ENCODE measurements at places on chromosomes 2 and 18.
A peak's percentile ranks its signal among the peaks of the same experiment; 100 is the strongest.

GRCh38 chr18:75812761-75813160 lies 385.3 kb upstream of the SMIM21 start:
- no peak for DNase-seq

DNA sequence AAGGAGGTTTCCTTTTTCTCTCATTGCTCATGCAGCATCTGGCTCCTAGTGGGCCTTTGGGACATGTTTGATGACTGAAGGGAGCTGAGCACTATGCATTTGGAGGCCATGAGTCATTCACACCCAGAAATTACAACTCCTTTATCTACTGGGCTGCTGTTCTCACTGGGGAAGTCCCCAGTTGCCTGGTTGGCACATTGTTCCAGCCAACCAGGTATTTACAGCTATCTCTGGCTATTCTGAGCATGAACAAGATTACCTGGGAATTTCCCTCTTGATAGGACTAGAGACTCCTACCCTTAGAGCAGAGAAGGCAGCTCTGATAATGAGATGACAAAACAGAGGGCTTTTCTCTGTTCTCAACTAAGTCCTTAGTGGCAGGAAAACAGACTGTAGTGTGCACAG lies 206.5 kb downstream of the SETBP1 start:
- no peak for DNase-seq

GRCh38 chr2:1137913-1138391 lies 187.3 kb downstream of the SNTG2 start:
- no peak for DNase-seq

GRCh38 chr2:224925061-224925809 lies 117.0 kb downstream of the DOCK10 start:
- no peak for DNase-seq

- no peak for DNase-seq
These were observed 112.2 kb downstream of the GPD2 start for GRCh38 chr2:156548413-156548812.

GRCh38 chr2:53173091-53173490 lies 594.5 kb upstream of the CHAC2 start:
- no peak for DNase-seq

DNA sequence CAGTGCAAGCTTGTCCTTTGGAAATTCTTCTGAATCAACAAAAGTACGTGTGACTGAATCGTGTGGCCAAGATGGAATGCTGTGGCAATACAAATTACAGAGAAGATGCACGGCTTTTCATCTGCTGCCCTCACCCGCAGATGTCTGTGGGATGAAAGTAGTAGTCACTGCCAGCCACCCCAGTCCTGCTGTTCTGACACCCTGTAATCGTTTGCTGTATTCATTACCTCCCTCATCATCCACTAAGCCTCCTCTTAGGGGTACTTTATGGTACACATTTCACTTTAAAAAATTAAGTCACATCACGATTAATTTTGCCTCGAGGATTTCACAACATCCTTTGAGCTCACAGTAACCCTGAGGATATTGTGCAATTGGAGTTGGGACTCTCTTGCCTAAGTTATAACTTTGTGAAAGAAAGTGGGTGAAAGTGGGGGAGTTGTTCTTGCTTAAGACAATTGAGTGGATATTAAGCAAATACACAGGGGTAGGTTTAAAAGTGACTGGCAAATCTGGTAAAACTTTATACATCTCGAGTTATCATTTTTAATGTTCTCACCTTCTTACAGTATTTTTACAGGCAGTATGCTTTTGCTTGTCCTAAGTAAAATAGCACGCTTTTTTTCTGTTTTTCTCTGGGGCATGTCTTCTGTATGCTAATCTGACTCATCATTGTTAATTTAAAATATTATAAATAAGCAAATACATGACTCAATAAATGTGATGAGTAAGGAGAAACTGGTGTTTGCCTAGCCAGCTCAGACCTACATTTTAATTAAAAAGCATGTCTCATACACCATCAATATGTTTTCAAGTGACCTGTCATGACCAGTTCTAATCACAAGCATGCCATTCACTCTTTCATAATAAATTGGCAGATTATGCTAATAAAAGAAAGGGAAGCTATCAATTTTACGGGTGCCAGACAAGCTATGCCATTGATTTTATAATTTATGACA lies 680.9 kb downstream of the IRS1 start:
- no peak for DNase-seq

GRCh38 chr2:145108361-145108778 lies 588.5 kb upstream of the ZEB2 start:
- DNase-seq: no peak

- DNase-seq: no peak
These were observed 1242.3 kb upstream of the CELF4 start for GRCh38 chr18:38807915-38808314.

GRCh38 chr2:74763962-74764428 lies 69.9 kb upstream of the HK2 start:
- no peak for DNase-seq

DNA sequence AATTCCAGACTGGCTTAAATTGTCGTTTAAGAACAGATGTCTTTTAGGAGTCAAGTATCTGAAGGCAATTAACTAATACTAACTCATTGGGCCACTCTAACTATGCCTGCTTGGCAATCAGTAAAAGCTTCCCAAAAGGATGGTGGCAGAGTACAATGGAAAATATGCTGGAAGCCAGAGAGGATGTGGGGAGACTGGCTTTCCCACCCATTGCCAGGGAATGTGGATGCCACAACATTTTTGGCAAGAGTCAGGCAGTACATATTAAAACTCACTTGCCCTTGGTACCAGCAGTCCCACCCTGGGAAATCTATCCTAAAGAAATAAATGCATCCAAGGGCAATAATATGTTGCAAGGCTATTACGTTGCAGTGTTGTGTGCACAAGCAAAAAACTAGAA lies 74.0 kb upstream of the FZD7 start:
- no peak for DNase-seq

DNA sequence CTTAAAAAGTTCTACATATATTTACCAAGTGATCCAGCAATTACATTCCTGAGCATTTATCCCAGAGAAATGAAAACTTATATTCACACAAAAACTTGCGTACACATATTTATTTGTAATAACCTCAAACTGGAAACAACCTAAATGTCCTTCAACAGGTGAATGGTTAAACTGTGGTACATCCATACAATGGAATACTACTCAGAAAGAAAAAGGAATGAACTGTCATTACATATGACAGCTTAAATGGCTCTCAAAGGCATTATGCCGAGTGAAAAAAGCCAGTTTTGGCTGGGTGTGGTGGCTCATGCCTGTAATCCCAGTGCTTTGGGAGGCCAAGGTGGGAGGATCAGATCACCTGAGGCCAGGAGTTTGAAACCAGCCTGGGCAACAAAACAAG lies 79.1 kb upstream of the DYNC1I2 start:
- DNase-seq: no peak

DNA sequence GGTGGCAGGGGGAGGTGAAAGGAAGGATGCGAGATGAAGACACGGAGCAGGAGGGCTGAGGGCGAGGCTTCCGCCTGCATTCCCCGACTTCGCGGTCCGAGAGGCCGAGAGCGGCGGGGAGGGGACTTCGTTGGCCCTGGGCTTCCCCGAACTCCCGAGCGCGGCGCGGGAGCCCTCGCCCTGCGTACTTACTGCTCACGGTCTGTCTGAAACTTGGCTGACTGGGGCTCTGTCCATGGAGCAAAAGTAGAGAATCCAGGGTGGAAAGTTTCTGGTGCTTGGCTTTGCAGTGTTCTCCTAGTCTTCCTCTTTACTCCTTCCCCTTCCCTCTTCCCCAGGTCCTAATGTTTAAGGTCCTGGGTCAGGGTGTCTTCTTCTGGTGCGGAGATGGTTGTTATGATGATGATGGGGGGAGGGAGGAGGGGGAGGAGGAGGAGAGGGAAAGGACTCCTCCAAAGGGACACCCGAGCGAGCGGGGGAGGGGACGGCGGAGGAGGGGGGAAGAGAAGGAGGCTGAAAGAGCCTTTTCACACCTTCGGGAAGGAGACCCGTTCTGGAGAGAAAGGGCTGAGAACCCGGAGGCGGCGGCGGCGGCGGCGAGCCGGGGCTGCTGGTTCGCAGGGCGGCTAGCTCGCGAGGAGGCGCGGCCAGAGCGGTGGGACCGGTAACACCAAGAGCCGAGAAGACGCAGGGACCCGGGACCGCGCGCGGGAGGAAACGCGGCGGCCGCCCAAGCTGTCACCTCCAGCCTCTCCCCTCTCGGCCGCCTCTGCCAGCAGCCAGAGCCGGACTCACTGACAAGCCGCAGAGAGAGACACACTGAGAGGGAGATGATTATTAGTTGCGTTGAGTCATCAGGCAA lies at the start of gene SATB2:
Gene SATB2, minus strand, starts transcription at position 793 of the 862 bp plus-strand sequence. CDS start 1,902 bp downstream, outside the sequence.
- DNase-seq: no peak

DNA sequence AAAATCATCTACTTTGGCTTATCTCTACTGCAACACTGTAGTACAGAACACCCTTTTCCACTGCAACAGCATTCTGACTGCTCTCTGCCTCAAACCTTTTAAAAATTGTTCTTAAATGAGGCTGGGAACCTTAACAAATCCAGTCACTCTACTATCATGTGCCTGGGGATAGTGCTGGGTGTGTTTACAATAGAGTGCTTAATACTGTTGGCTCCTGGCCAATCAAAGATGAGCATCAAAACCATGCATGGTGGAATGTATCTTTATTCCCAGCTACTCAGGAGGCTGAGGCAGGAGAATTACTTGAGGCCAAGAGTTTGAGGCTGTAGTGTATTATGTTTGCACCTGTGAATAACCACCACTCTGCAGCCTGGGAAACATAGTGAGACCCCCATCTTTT lies 7.4 kb downstream of the ANKAR start:
- DNase-seq: no peak

DNA sequence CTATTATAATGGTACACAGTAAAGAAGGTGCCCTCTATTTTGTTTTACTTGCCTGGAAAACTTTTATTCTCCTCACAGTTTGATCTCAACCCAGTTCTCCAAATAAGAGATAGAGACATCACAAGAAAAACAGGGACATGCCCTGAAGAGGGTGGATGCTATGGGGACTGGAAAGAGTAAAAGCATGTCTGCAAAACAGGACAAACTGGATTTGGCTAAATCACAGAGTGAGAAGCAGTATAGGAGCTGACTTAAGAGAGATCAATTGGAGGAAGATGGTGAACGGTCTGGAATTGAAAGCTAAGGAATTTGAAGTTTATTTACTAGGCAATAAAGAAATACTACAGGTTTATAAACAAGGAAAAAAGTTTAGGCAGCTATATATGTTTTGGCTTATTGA lies 33.0 kb downstream of the SP140L start:
- DNase-seq: no peak

- no peak for DNase-seq
These were observed 4.1 kb downstream of the RAPGEF4 start for GRCh38 chr2:172739661-172740266.

DNA sequence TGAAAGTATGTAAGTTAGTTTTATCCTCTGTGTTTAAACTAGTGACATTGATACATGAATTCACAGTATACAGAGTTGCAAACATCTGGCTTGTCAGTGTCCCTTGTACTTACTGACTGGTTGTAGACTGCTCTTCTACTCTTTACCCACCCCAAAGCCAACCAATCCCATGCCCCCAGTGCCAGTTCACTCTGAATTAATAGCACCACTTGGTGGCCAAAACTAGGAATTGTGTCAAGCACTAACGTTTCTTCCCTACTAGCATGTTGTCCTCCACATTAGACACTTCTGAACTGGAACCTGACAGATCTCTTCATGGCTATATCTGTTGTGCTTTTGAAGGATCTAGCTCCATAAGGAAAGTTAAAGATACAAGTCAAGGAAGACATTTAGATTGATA lies 27.2 kb upstream of the OTX1 start:
- peak; percentile 23 for DNase-seq

All from GDM1 (cell line).